DMS153 (cell line): ENCODE measurements at places on chromosomes 11 and 22.

DNA sequence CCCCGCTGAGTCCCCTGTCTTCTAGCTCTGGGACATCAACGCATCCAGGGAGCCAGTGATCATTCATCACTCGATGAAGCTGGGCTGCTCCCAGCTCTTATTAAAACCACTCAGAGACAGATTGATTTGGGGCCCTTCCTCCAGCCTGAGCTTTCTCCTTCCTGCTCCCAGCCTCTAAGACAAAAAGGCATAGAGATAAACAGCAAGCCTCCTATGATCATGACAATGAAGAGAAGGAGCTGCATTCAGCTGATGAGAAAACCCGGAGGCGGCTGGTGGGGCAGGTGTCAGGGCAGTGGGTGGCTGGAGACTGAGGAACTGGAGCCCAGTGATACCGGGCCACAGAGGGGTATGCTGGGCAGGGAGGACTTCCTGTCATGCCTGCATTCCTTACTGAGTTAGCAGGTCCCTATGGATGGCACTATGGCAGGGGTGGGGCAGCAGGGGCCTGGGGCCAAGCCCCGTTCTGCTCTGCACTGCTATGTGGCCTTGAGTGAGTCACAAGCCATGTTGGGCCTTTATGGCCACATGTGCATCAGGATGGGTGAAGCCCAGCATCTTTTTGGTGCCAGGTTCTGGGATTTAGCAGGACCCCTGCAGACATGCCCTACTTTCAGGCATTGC is 20.2 kb downstream of the PVALB start:
- no peak for DNase-seq

GRCh38 chr22:45073064-45073463 is 63.3 kb upstream of the PHF21B start:
- DNase-seq: no peak

DNA sequence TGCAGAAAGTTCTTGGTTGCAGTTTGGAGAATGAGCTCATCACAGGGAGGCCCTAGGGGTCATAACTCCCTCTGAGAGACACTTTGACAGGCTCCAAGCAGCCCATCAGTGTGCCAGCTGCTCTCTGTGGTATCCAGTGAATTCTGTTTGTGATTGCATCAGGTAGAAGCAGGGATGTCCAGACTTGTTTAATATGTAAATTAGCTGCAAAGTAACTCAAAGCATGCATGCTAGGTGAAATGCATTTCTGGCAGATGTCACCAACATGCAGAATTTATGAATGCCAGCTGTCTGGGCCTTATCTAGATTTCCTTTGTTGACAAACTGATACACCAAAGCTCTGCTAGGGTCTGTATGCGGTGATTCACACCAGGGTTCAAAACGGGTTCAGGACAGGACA is 123.6 kb upstream of the MTNR1B start:
- DNase-seq: peak; percentile 23

DNA sequence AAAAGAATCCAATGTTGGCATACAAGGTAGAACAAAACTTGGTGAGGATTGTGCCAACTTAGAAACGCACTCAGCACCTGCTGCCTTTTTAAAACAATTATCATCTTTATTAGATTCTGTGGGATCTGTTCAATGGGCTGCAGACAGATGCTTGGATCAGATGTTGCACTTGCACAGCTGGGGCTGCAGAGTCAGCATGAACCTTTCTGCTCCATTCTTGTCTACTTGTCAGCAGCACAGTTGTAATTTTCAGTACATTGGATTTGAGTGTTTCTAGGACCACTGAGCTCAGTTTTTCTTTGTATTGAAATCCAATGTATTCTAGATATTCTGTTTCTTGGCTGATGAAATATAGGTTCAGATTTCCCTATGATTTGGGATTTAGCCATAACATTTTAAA is 164.5 kb downstream of the LUZP2 start:
- DNase-seq: no peak

DNA sequence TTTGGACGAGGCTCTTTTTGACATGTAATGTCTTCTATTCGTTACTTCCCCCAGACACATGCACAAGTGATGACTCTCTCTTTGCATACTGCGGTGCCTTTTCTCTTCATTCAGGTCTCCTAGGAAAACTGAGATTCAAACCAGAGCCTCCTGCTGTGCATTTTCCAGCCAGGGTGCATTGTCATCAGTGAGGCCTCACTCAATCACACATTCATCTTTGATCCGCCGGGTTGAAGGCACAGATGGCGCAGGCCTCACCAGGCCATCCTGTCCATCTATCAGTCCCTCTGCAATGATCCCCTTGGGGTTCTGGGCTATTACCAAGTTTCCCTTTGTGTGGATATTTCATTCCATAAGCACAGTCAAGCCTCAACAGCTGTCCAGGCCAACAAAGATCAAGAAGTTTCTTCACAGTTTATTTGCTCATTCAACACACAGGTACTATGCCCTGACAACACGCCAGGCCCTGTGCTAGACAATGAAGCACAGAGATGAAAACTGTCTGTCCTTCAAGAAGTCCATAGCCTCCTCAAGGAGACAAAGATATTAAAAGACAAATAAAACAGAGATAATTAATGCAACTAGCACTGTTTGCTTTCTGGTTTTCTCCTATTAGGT is 107.8 kb downstream of the LARGE1 start:
- no peak for DNase-seq
